NCI-H187 (cell line): ENCODE measurements at places on chromosomes 12 and 14.

DNA sequence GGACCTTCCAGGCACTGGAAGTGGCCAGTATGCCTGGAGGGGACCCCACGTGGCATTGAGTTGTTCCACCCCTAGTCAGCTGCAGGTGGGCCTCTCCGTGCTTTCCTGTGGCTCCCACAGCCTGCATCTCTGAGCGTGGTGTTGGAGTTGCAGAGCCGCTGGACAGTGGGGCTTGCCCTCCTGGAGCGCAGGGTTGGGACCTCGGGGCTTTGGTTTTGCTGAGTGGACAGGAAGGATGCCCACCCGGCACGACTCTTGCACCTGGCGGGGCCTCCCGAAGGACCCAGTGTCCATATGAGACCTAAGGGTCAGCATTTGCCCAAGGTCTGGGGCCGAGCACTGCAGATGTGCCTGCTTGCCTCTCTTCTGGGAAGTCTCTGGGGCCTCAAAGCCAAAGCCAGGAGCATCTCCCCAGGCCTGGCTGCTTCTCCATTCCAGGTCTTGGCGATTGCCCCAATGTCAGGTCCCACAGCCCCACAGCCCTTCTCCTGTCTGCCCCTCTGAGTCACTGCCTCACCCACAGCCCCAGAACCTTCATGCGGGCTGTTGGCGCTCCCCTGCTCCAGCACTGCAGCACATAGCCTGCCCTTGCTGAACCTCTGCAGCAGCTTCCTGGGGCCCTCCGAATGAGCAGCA, 1.5 kb downstream of the PACS2 start:
- no peak for DNase-seq

- no peak for DNase-seq
These were observed 1.1 kb downstream of the IPO4 start for GRCh38 chr14:24187539-24187915.

DNA sequence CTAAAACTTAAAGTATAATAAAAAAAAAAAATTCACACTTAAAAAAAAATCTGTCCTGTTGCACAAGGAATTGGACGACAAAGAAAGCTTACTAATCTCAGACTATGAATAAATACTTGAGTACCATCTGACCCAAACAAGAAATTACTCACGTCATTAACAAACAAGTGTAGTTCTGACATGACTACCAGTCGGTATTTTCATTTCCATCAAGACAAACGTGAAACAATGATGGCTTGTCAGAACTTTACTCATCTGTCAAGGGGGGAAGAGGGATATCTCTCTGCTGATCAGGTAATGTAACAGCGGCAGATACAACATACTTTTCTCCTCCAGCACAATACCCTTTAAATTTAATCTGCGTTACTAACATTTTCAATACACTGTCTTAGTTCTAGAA, 78.3 kb downstream of the CDK17 start:
- DNase-seq = no peak

DNA sequence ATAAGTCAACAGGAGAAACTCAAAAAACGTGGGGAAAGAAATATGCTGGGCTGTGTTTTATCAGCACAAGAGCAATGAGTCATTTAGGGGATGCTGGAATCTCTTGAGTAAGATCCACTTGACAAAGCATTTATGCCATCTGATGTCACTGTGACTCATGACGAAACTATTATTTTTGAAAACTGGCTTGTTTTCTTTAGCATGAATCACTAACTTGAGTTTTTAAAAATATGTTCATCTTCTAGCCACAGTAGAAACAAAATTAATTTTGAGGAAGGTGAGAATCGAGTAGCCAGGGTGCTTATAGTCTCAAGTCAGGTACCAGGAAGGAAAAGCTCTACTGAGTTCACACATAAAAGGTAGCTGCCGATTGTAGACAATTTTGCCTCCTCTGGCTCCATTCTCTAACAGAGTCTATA, 456.2 kb upstream of the MGAT4C start:
- DNase-seq = no peak

DNA sequence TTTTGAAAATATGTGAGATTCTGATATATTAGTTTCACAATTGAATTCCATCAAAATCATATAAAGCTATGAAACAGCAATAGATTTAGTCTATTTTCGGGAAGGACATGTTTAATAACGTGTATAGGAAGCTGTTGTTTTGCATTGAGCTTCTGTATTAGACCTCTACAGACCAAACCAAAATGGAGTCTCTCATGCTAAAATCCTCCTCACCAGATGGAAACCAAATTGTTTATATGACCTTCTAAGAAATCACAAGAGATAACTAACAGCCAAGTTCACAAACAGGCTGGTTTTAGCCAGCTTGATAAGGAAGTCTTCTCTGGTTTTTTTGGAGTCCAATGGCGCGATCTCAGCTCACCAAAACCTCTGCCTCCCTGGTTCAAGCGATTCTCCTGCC, 23.9 kb downstream of the L2HGDH start:
- DNase-seq = no peak

- DNase-seq = no peak
These were observed 11.0 kb downstream of the ORAI1 start for GRCh38 chr12:121637231-121637914.

- DNase-seq = no peak
These were observed 1.1 kb upstream of the FAR2 start for GRCh38 chr12:29147731-29148595.

GRCh38 chr14:54797556-54797955, 105.1 kb downstream of the GCH1 start:
- DNase-seq = no peak

DNA sequence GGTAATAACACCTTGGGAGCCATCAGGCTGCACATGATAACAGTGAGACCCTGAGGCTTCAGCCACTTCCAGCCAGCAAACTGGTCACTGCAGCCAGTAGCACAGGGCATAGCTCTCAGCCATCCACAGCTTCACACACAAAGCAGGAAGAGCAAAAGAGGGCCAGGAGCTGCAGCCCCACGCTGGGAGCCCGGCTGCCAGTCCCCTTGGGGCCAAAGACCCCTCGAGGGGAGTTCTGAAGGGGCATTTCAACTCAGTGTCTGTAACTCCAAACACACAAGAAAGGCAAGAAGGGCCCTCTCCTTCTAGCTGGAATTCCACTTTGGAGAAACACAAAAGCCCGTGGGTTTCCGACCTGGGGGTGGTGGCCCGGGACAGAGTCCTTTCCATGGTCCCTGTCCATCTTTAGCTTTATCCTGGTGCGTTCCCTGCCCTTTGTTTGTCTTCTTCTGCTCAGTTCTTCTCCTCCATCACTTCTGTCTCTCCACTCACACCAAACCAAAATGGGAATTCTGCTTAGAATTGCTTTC, 151.8 kb upstream of the FKBP4 start:
- DNase-seq = no peak

DNA sequence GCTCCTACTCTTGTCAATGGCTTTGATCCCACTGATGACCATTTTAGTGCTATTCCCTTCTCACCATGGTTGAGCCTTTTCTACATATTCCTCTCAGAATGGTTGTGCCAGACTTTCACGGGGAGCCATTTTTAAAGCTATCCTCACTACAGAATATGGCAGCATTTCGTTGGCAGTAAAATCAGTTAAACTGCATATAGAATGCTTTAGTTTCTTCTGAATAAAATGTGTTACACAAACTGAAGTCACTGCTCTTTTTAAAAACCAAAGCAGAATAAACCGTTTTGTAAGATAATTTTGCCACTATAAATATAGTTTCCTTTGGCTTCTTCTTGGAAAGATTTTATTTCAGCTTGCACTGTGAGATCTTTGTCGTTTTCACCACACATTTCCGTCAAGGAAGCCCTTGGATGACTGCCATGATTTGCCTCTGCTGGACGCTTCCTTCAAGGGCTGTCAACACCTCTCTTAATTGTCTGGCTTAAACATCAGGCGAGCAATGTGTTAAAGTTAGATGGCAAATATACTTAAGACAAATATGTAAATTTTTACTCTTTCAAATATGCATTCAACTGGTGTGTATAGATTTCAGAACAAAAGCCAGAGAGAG, 624.2 kb downstream of the DIO2 start:
- no peak for DNase-seq

DNA sequence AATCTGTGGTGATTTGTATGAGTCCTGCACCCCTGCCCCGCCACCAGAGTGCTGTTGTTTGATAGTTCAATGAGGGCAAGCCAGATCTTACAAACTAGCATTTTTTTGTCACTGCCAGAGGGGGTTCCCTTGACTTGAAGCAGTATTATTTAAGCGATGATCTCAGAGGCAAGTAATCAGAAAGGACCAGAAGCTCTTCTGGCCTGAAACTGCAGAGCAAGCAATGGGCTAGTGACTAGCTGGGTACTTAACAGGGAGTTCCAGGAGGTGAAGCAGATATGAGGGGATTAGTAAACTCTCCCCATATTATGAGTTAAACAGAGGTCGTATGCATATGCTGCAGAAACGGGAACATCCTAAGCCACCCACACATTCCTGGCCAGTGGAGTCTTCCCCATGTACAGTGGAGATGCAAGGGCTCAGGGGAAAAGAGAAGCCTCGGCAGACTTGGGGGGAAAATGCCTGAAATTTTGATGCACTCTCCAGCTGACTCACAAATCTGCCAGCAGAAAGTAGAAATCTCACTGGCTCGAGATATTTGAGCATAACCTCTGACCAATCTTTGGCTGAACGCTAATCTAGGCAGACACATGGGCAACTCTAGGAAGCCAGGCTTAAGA, 8.3 kb upstream of the CRACR2A start:
- DNase-seq = no peak

DNA sequence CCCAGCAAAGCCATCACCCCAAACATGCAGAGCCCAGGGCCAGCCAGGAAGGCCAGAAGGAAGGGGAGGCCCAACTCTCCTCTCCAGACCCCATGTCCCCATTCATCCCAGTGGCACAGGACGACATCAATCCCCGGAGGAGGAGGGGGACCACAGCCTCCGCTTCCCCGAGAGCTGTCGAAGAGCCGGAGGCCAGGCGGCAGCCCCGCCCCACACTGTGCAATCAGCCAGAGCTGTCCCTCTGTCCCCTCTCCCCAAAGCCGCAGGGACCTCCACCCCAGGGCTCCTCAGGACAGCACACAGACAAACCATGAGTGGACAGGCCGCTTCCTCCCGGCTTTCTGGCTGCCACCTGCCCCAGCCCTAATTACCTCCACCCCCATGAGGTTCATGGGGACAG, 16.8 kb downstream of the RAB35 start:
- DNase-seq = no peak

DNA sequence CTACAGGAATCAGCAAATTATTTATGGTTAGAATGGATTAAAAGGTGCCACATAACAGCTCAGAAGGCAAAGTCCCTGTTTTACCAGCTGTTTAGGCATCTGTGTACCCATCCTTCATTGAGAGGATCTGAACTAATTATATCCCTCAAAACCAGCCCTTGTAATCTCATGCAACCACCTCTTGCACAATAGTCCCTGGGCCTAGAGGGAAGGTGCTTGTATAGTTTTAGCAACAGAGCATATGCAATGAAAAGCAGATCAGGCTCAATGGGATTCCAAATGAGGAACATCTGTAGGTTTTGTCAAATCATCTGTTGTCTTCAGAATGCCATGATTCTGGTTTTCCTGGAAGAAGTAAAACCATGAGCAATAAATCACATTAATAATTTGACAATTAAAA, 26.0 kb upstream of the GLIPR1L2 start:
- no peak for DNase-seq

GRCh38 chr12:68138480-68138879, 21.1 kb downstream of the IFNG start:
- no peak for DNase-seq

DNA sequence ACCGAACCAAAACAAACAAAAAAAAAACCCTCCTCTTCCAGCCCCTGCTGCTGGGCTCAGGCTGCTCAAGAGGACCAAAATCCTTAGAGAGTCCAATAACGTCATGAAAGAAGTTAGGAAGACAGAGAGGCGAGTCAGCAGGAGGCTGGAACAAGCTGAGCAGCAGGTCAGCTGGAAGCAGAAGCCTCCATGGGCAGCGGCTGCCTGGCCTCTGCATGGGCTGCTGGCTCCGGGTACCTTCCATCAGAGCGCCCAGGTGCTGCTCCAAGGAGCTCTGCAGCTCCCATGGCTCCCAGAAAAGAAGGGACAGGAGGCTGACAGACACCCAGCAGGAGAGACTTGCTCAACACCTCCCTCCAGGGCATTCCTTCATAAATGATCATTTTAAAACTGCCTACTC, 3.2 kb upstream of the KRT2 start:
- DNase-seq = no peak

DNA sequence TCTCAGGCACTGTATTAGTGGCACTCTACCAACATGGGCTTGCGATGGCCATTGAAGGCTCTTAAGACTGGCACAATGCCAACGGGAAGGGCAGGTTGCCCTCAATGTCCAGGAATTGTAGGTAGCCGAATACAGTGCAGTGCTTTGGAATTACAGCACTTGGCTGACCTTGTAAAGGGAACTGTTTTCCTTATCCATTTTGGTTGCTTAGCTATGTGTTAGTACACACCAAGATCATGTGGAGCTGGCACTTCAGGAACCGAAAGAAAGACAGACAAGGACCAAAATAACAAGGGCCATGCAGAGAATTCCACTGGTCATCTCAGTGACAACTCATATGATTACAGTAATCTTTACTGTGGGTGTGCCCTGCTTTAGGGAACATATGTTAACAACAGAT, 72.7 kb downstream of the DYRK2 start:
- DNase-seq = no peak

DNA sequence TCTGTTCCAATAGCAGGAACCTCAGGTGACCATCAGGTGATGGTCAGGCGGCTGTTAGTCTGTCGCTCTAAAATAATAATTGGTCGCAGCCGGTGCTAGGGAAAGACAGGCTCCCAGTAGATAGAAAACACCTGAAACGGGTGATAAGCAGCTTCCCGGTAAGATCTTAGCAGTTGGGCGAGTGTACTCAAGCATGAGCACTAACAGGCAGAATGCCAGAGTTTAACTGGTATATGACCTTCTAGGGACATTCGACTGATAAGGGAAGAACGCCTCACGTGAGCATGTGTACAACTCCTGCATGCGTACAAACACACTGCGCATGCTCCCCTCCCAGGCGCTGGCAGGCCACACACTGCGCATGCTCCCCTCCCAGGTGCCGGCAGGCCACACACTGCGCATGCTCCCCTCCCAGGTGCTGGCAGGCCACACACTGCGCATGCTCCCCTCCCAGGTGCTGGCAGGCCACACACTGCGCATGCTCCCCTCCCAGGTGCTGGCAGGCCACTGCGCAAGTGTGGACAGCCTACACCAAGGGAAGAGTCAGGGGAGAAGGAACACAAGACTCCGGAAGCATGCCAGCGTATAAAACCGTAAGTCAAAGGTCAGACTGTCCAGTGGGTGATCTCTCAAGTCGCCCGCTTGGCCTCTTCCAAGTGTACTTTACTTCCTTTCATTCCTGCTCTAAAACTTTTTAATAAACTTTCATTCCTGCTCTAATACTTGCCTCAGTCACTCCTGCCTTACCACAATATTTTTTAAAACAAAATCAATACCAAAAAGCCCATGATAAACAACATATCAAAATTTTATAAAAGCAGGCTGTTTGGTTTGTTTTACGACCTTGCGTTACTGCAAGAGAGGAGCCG, 24.5 kb downstream of the GPRC5D start:
- no peak for DNase-seq

- no peak for DNase-seq
These were observed 23.7 kb downstream of the PLXNC1 start for GRCh38 chr12:94172031-94172430.
